ENCODE measurements at places on chromosomes 3 and 15.

- no peak for DNase-seq
These were observed 189.9 kb downstream of the WNT5A start for GRCh38 chr3:55297245-55297644.

DNA sequence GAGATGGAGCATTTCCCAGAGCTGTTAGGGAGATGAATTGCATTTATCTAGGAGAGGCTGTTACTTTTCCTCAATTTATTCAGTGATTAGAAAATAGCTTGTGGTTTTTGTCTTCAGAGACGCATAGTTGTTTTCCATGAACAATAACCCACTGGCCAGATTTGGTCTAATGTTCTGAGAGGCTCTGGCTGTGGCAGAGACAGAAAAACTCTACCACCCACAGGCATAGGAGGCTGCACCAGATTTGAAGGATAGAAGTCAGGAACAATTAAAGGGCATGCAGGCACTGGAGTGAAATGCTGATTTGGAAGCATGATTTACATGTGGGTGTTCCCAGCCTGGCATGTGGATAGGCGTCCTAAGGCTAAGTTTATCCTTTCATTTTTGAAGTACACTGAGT is 143.5 kb downstream of the NFKBIZ start:
- peak; percentile 73 for DNase-seq

DNA sequence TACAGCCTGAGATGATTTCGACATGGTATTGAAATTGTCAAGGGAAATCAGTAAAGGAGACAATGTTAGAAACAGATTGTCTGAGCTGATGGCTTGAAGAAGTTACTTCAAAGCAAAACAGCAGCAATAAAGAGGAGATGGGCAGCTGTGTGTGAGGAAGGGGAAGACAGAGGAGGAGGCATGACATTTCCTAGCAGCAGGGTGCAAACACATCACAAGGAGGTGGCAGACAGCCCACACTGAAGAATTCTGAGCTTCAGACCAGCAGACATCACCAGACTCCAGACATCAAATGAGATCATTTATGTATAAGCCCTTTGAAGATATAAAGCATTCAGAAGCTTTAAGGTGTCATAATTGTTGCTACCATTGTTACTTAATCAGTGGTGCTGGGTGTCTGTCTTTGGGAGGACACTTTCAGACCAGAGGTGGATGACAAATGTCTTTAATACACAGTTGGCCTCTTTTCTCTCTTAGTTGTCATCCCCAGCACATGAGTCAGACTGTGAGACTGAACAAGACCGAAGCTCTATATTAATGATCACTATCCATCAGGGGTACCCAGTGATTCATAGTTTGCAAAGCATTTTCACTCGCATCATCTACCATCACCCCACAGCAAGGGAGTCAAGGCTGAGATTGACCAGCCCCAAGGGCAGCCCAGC is 203.9 kb downstream of the MINAR1 start:
- peak; percentile 61 for DNase-seq

DNA sequence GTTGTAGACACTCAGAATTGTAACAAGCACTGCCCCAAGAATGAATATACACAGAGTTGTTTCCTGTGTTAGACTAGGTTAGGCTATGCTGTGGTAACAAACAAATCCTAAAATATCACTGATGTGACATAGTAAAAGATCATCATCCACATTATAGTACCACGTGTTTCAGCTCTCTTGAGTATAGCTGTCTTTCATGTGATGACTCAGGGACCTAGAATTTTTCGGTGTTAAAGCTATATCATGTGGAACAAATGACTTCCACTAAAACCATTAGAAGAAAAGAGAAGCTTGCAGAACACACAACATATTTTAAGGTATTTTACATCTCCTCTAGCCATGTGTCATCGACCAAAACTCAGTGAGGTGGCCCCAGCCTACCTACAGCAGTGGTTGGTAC is 307.9 kb upstream of the RBMS3 start:
- peak; percentile 23 for DNase-seq

DNA sequence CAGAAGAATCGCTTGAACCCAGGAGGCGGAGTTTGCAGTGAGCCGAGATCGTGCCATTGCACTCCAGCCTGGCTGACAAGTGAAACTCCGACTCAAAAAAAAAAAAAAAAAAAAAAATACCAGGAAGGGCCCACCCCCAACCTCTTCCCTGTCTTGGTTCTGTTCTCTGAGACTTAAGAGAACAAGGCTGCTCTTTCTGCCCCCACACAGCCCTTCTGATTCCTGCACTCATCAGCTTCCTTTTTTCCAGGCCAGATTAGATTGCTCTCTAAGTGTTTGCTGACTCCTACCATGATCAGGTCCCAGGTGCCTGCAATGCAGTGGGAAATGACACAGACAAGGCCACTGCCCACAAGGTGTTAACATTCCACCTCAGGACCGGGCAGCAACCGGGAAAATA is 13.0 kb downstream of the TMEM44 start:
- DNase-seq, result no peak

- no peak for DNase-seq
These were observed 165.5 kb upstream of the MBNL1 start for GRCh38 chr3:152103257-152103656.

GRCh38 chr15:75350601-75351361 is 3.9 kb downstream of the NEIL1 start:
- no peak for DNase-seq

- no peak for DNase-seq
These were observed 87.9 kb downstream of the WDR72 start for GRCh38 chr15:53671545-53671944.
